Tibial nerve (tissue), 4 donors: ENCODE measurements at places on chromosomes 13 and 19. TPM values are rescaled to one million over a fixed set of nuclear protein-coding genes. Genes with fewer than 3 reads are reported as not detected.

DNA sequence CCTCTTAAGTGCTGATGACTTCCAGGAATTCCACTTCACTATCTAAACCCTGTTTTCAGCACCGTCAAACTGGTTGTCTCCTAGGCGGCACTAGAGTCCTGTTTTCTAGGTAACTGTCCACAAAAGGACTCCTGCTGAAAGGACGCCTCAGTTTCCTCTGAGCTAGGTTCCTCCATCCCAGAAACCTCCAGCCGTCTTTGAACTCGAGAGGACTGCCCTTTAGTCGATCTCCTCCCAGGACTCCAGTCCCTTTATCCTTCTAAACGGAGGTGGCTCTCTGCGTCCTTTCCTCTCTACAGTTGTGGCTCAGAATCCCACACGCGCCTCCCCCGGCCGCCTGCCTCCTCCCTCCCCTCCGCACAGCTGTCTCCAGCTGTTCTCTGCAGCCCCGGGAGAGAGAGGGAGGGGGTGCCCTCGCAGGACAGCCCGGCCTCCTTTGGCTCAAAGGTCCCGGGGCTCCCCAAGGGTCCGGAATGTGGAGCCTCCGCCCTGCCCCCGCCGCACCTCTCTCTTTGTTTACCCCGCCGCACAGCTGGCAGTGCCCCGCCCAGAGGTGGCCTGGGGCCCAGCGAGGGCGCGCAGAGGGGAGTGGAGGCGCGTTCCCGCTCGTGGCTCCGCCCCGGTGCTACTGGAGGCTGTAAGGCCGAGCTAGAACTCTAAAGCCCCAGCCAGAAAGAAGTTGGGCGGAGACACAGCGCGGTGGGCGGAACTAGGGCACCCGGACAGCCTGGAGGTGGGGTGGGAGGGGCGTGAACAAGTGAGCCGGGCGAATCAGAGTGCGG lies 2.4 kb downstream of the LTBP4 start:
- H3K27me3 ChIP-seq: peaks cover 6% of the 10 kb centered on the region
- no peaks in the 10 kb centered on the region for H3K36me3 ChIP-seq
- H3K4me1 ChIP-seq: peaks cover 98% of the 10 kb centered on the region
- peak; percentile 99 for DNase-seq
- peak overlapping the region; percentile 95 for H3K27ac ChIP-seq

GRCh38 chr13:114054830-114055439 lies 77.5 kb downstream of the RASA3 start:
- no peaks in the 10 kb centered on the region for H3K36me3 ChIP-seq
- H3K4me3 ChIP-seq: no peak overlapping the region
- no peaks in the 10 kb centered on the region for H3K27me3 ChIP-seq
- H3K4me1 ChIP-seq: peaks cover 27% of the 10 kb centered on the region

DNA sequence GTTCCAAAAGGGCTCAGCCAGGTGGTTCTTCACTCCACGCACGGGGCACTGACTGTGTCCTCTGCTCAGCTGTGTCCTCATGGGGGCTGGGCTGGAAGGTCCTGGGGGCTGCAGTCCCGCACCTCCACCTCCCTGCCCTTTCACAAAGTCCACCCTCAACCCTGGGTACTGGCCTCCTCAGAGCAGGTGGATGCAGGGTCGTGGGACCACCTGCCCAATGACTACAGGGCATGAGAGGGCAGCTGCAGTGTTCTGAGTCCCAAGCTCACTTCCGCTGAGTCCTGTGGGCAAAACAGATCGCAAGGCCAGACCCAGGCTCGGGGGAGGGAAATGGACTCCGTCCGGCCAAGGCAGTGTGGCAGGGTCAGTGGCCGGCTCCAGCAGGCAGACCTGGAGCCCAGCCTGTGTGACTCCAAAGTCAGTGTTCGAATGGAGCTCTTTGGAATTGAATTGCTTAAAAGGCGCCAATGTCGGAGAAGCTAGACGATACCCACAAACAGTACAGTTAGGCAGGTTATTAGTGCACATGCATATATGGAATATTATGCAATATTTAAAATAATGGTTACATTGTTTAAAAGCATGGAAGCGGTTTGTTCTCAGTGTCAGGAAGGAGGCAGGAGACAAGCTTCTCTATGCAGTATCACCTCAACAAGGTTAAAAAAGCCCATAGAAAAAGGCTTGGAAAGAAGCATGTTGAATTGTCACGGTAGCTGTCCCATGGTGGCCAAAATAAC lies 54.8 kb downstream of the MCF2L start:
- H3K27me3 ChIP-seq: peaks cover 46% of the 10 kb centered on the region
- H3K36me3 ChIP-seq: no peaks in the 10 kb centered on the region
- H3K27ac ChIP-seq: no peak overlapping the region
- no peaks in the 10 kb centered on the region for H3K4me1 ChIP-seq
- no peak for DNase-seq

DNA sequence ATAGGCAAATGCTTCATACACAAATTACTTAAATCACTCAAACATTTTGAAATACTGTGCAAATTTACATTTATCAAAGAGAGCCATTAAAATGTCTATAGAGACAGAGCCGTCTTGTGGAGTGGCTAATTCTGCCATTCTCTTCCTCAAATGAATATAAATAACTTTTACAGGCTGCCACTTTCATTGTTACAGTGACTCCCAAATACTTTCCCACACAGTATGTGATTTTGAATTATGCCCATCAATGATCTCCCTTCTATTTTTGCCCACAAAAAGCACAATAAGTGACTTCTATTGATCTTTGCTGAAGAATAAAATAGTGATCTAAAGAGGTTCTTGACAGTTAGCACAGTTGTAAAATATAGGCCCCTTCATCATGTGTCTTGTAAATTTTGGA lies 1244.9 kb downstream of the PCDH17 start:
- no peak overlapping the region for H3K27ac ChIP-seq
- no peak overlapping the region for H3K4me3 ChIP-seq
- no peak for DNase-seq
- no peaks in the 10 kb centered on the region for H3K36me3 ChIP-seq
- no peaks in the 10 kb centered on the region for H3K4me1 ChIP-seq

DNA sequence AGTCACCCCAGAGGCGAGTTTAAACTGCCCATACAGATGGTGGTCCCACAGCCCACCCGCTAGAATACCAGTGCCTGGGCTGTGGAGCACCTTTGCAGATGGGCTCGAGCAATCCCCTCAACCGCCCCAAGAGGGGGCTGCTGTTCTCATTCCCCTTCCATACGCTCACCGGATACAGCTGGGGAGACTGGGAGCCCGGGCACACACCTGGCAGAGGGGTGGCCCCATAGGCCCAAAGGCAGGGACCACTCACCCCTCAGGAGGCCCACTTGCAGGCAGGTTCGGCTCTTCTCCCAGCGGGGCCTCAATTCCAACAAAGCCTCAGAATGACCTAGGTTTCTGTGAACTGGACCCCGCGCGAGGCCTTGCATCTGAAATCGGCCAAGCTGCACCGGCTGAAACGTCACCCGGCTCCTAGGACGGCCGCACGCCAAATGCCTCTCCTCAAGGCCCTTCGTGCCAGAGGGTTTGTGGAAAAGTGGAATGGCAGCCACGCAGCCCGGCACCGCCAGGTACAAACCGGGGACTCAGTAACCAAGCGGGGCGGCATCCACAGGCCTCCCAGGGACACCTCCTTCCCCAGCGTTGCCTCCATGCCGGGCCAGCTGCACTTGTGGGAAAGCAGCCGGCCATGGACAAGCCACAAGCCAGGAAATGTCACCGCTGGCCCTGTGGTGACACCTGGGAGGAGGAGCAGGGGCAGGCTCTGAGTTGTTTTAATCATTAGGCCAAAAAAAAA lies 18.7 kb downstream of the MLLT1 start:
- H3K4me1 ChIP-seq: peaks cover 16% of the 10 kb centered on the region
- DNase-seq: no peak
- no peaks in the 10 kb centered on the region for H3K27me3 ChIP-seq
- no peak overlapping the region for H3K27ac ChIP-seq
- H3K4me3 ChIP-seq: no peak overlapping the region
- no peaks in the 10 kb centered on the region for H3K36me3 ChIP-seq

DNA sequence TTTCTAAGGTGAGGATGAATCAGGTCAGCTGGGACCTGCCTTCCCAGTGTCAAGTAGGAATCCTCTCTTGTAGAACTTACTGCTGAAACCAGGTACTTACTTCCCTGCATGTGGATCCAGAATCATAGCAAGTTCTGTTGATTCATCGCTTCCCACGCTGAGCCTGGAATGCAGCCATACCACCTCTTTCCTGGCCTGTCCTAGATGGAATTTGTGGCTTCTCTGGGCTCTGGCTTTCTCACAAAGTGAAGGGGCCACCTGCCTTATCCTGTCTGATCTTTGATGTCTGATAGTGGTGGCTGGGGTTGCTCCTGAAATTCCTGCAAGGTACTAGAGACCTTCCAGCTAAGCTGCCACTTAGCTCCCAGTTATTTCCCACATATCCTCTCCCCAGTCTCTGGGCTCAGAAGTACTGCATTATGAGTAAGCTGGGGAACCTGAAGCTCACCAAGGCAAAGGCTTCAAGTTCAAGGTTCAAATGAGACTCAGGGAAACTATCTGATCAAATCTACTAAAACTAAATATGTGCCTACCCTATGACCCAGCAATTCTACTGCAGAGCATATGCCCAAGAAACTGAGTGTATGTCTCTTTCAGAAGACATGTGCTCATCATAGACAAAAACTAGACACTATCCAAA lies 103.5 kb downstream of the SUCLA2 start:
- H3K4me3 ChIP-seq: no peak overlapping the region
- no peaks in the 10 kb centered on the region for H3K36me3 ChIP-seq
- H3K27ac ChIP-seq: no peak overlapping the region
- DNase-seq: no peak

DNA sequence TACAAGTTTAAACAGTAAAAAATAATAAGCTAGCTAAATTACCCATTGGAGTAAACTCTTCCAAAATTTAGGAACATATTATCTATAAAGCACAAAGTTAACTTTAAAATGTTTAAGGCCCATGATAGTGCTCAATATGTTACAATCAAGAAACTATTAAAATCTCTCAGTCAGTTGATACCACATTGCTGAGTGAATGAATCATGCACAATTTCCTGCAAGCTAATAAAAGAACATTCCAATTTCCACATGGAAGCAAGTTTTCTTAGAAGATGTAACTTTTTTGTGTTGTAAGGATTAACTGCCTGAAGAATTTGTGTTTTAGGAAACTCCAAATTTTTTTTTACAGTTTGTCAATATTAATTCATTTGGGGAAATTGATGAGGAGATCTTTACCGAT lies 666.6 kb downstream of the SLITRK1 start:
- H3K27ac ChIP-seq: no peak overlapping the region
- H3K36me3 ChIP-seq: no peaks in the 10 kb centered on the region
- H3K27me3 ChIP-seq: no peaks in the 10 kb centered on the region
- no peaks in the 10 kb centered on the region for H3K4me1 ChIP-seq
- DNase-seq: no peak
- no peak overlapping the region for H3K4me3 ChIP-seq

DNA sequence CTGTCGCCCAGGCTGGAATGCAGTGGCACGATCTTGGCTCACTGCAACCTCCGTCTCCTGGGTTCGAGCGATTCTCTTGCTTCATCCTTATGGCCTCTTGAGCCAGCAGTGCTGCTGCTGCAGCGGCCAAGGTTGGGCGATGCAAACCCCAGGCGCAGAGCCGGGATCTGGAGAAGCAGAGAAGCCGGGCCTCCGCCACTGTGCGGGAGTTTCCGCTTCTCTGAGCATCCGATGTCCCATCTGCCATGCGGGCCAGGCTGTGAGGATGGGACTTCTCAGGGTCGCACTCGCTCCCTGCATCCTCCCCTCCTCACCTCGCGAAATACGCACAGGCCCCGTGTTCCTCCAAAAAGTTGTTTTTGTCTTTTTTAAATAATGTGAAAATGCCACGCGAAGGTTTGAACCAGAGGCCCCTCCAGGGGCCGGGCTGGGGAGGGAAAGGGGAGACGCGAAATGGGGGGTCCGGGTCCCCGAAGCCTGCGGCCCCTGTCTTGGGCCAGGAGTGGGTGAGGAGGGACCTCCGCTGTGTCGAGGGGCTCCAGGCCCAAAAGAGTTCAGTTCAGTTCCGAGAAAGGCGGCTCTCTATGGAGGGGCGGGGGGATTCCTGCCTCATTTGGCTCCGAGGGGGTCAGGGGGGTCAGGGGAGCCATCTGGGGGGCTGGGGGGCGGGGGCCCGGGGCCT lies 15.9 kb downstream of the CYTH2 start:
- H3K27me3 ChIP-seq: peaks cover 2% of the 10 kb centered on the region
- H3K27ac ChIP-seq: no peak overlapping the region
- DNase-seq: no peak
- H3K36me3 ChIP-seq: no peaks in the 10 kb centered on the region

DNA sequence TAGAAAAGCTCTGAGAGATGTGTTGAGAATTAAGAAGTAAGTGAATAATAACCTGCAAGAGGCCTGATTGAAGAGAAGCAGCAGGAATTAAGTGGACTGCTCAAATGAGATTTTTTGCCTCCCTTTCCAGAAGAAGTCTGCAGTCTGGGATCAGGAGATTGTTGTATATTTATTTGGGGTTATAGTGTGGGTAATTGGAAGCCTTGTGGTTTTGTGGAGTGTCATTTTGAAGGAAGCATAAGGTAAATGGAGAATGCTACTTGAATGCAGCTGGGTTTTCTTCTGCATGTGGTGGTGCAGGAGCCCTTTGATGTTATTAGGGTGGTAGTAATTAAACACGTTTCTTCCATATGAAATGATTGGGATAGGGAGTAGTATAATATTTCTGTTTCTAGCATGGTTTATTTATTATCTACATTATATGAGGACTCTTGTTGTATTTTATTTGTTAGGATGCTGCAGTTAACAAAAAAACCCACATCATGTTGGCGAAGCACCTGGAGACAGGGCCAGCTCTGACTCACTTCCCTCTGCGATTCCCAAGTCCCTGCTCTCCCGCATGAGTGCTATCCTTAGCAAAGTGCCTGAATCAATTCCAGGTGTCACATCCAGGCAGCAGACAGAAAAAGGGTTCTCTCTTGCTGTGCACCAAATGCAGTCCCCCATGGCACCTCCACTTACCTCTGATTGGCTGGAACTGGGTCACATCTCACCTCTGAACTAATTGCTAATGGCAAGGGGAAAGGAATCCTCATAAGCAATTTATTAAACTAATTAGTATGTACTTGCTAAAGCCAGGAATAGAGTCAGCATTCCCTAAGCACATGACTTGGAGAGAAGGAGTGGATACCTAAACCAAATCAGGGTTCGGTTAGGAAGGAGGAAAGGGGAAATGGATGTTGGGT lies 54.8 kb downstream of the DGKH start:
- no peak overlapping the region for H3K4me3 ChIP-seq
- peaks cover 4% of the 10 kb centered on the region for H3K36me3 ChIP-seq
- H3K27me3 ChIP-seq: no peaks in the 10 kb centered on the region
- H3K27ac ChIP-seq: no peak overlapping the region
- no peaks in the 10 kb centered on the region for H3K4me1 ChIP-seq

GRCh38 chr13:43799191-43799590 lies 12.4 kb upstream of the ENOX1 start:
- H3K27me3 ChIP-seq: no peaks in the 10 kb centered on the region
- no peak overlapping the region for H3K27ac ChIP-seq
- DNase-seq: no peak
- H3K4me1 ChIP-seq: no peaks in the 10 kb centered on the region

- peaks cover 16% of the 10 kb centered on the region for H3K36me3 ChIP-seq
- H3K4me3 ChIP-seq: no peak overlapping the region
- H3K4me1 ChIP-seq: no peaks in the 10 kb centered on the region
- peak overlapping the region; percentile 21 for H3K27ac ChIP-seq
- DNase-seq: peak; percentile 84
Measured at GRCh38 chr13:97359181-97360057, 74.5 kb upstream of the RAP2A start.

GRCh38 chr13:110425444-110425780 lies 118.3 kb downstream of the COL4A2 start:
- peaks cover 35% of the 10 kb centered on the region for H3K36me3 ChIP-seq
- no peaks in the 10 kb centered on the region for H3K27me3 ChIP-seq
- H3K27ac ChIP-seq: no peak overlapping the region

Gene KLK7
- total RNA-seq: 4.6 TPM

Gene OVOL3
- total RNA-seq: not detected

Gene ECSIT
- total RNA-seq: 45.2 TPM

Gene TBCB
- 183 TPM for total RNA-seq

Gene CEACAM4
- total RNA-seq: 1.6 TPM

Gene EIF3K
- 485 TPM for total RNA-seq
